ENCODE measurements at places on chromosomes 2 and 18. TPM values are rescaled to one million over a fixed set of nuclear protein-coding genes. Genes with fewer than 3 reads are reported as not detected.

- H3K4me3 ChIP-seq, result no peak overlapping the region
- no peaks in the 10 kb centered on the region for H3K4me1 ChIP-seq
- H3K36me3 ChIP-seq, result no peaks in the 10 kb centered on the region
Observed at GRCh38 chr2:54336136-54336976, 80.3 kb upstream of the TSPYL6 start.

- no peak overlapping the region for H3K27ac ChIP-seq
- no peak overlapping the region for H3K4me3 ChIP-seq
- no peaks in the 10 kb centered on the region for H3K4me1 ChIP-seq
- no peaks in the 10 kb centered on the region for H3K27me3 ChIP-seq
- DNase-seq, result no peak
Observed at GRCh38 chr2:235381261-235381912, 112.5 kb upstream of the AGAP1 start.

The MOGAT1 gene
- total RNA-seq, result not detected

The FAP gene
- not detected for total RNA-seq

The FZD7 gene
- total RNA-seq, result 0.55 TPM
